NCI-H446 (cell line): ENCODE measurements at places on chromosomes 4 and X.

DNA sequence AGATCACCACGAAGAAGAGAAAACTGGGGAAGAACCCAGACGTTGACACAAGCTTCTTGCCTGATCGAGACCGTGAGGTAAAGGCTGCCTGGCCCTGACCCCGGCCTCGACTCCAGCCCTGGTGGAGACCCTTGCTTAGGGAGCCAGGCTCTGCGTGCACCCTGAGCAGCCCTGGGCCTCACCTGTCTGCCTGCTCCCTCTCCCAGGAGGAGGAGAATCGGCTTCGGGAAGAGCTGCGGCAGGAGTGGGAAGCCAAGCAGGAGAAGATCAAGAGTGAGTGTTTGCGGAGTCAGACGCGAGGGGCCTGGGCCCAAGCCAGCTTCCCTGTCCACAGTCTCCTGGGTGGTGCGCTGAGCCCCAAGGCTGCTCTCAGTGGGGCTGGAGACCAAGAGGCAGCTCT, 4.5 kb downstream of the FAM50A start:
- DNase-seq, result no peak

DNA sequence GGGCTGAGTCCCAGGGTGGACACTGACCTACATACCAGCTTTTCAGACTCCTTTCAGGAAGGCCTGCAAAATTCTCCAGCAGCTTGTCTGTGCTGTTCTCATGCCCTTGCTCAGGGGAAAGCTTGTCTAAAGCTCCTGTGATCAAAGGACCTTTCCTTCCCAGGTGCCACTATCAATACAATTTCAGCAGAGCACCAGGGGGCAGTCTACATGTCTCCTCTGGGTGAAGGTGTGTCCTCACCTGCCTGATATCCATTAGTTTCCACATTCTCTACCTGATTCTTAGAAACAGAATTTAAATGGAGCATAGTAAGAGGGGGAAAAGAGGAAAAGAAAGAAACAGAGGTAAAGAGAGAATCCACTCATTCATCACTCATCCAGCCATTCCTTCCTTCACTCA, 114.2 kb downstream of the PPARGC1A start:
- no peak for DNase-seq

GRCh38 chr4:142434519-142435224, 411.4 kb downstream of the INPP4B start:
- DNase-seq, result no peak

DNA sequence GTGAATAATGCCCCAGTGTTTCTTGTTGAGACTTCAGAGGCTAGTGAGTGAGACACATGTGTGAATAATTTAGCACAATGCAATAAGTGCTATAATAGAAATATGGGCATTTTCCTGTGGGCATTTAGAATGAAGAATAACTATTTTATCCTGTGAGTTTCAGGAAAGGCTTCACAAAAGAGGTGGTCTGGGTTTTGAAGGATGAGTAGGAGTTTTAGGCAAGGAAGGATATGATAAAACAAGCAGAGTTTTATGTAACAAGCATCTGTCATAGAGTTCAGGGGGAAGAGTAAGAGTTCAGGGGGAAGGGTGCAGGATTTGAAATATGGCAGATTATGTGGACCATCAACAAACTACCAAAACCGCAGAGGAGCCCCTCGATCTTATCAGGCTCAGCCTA, 529.2 kb downstream of the INPP4B start:
- DNase-seq, result no peak

- no peak for DNase-seq
Measured at GRCh38 chr4:52369649-52370048, 289.5 kb downstream of the USP46 start.

- DNase-seq, result no peak
Measured at GRCh38 chr4:153602758-153603157, 81.3 kb upstream of the TLR2 start.

DNA sequence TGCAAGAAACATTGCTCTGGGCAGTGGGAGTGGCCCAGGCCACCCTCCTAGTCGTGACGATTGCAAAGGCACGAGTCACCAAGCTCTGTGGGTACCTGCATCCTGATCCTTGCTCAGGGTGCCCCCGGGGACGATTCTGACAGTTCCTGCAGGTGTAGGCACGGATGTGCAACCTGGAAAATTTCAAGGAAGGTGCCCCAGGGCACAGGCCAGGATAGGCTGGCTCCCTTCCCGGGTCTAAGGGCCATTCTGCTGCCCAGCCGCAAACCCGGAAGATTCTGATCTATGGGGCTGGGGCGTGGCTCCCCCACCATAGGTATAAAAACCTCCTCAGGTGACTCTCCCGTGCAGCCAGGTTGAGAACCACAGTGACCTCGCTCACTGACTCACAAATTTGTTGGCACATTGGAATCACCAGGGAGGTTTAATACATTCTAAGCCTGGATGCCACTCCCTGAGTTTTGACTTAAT, 228.5 kb downstream of the PTTG2 start:
- no peak for DNase-seq

DNA sequence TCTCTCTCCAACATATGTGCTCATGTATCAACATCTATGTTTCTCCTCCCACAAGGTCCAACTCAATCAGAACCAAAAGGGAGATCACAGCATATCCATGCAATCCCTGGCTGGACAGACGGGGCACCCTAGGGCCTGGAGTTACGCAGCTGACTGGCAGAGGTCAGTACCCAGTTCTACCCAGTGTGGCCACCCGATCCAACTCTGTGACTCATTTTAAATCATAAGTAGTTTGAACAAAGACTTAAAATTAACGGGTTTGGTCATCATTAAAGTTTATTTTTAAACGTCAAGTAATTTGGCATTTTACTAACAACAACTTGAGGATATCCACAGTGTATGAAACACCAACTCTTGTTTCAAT, 59.5 kb downstream of the APBB2 start:
- no peak for DNase-seq

DNA sequence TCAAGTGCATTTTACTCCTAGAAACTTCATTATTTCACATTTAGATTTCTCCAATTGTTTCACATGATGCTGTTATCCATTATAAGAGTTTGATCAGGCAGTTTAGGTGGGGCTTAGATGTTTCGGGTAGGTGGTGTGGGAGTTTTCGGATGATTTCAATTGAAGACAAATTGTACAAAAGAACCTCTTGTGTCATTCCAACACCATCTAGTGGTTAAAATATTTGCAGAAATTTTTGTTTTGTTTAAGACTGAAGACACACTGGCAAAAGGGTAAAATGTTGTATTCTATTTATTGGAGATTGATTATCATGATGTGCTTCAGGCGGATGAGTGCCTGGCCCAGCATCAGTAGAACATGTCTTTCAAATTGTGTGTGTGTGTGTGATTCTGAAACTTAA, 212.7 kb downstream of the SH3BGRL start:
- no peak for DNase-seq

GRCh38 chr4:113293674-113294073, 244.2 kb downstream of the ANK2 start:
- no peak for DNase-seq

GRCh38 chrX:39969819-39970504, 127.8 kb downstream of the BCOR start:
- DNase-seq, result no peak

- DNase-seq, result no peak
Measured at GRCh38 chrX:56784666-56785065, 55.6 kb downstream of the NBDY start.
